Foreskin keratinocyte (primary cell): ENCODE measurements at places on chromosomes 4 and X. TPM values are rescaled to one million over a fixed set of nuclear protein-coding genes. Genes with fewer than 3 reads are reported as not detected.

DNA sequence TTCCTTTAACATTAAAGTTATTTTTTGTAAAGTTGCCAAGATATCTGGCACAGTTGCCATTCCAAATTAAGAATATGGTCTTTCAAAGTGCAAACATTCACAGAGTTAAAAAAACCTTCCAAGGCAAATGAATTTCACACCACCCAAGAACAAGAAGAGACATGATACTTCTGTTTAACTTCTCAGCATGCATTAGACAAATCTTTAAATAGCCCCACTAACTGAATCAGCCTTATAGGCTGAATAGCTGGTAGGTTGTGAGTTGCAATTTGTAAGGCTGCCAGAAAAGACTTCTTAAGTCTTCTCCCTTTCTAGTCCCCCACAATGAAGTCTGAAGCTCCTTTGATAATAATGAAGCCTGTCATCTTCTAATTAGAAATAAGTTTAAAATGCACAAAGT, 95.6 kb downstream of the MAPK10 start:
- peak; percentile 16 for DNase-seq

- no peak for DNase-seq
These were observed 197.3 kb upstream of the LNX1 start for GRCh38 chr4:53788621-53789020.

GRCh38 chr4:147809211-147809610, 77.3 kb downstream of the ARHGAP10 start:
- no peak for DNase-seq

- DNase-seq: no peak
These were observed 144.7 kb downstream of the QDPR start for GRCh38 chr4:17367201-17367600.

Gene RBMXL3
- total RNA-seq: not detected in 2 replicates

Gene CFP
- total RNA-seq: 0.11 and 0.20 TPM in 2 replicates

DNA sequence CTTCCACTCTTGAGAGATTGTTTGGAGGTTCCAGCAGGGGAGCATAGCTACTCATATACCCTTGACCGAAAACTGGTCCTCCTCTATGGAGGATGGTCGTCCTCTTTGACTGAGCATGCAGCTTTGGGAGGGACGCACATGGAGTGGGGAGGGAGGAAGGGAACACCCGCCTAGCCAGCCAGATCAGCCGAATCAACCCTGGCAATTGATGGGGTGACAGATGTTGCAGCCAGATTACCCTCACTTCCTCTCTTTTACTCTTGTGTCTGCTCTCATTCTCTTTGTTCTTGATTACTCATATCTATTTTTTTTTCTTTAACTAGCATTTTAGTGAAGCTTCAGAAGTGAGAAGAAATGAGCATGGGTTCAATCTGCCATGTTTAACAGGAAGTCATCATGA, 19.6 kb downstream of the MGST2 start:
- no peak for DNase-seq

DNA sequence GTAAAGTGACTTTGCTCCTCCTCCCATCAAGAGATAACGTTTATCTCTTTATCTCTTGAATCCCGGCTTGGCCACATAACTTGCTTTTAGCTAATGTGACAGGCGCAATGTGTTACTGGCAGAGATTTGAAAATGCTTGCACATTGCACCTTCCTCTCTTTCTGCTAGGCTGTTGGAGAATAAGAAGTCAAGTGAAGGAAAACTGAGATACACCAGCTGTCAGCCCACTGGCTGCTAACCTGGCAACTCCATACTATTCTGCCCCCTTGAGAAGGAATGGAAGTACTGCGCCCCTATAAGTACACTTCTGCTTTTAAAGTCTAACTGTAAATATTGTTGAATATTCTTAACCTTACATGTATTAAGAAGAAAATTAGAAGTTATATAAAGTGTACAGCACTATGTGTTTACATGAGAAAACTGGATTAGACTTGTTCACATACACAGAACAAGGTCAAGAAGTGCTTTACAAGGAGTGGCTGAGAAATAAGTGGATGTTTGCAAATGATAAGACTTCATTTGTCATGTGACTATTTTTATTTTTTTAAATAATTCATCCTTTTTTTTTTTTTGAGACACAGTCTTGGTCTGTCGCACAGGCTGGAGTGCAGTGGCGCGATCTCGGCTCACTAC, 424.5 kb upstream of the CTSO start:
- no peak for DNase-seq

Gene SOX3
- total RNA-seq: not detected in 2 replicates

Gene MAGEA2
- total RNA-seq: not detected in 2 replicates

GRCh38 chr4:182881914-182882313, 35.3 kb downstream of the DCTD start:
- no peak for DNase-seq

- no peak for DNase-seq
These were observed 149.4 kb downstream of the TSPAN5 start for GRCh38 chr4:98508829-98509598.

Gene GABRE
- total RNA-seq: 8.3 and 9.8 TPM in 2 replicates

Gene GYPB
- not detected in 2 replicates for total RNA-seq

Gene ADGRG4
- total RNA-seq: not detected in 2 replicates

DNA sequence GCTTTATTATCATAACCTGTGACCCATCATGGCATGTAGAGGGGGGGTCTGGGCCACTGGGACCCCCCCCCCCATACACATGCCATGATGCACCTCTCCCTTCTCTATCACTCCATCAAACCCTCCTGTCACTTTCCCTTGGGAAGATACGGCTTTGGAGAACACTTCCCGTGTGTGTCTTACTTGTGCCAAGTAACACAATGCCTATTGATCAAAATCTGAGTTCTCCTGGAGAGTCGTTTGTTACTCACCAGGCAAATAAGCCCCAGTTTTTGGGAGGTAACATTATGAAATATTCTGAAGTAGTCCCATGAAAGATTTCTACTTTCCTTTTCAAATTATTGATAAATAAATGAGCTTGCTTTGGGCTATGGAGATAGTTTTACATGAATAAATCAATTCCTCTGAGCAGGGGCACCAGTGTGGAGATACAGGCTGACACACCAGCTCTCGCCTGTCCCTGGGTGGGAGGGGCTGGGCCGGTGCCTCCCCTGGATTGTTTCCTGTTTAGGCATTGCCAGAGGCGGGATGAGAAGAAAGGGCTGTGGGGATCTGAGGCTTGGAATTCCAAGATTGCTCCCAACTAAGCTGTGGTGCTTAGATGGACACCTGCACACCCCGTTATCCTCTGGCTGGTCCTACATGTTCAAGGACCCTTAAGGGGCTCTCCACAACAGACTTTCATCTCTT, 63.2 kb upstream of the WWC2 start:
- DNase-seq: no peak

Gene CYTL1
- total RNA-seq: 0.42 TPM in 1 of 2 replicates, not detected in the other

Gene FAM9C
- total RNA-seq: not detected in 2 replicates

- DNase-seq: no peak
These were observed 1.7 kb upstream of the PPP2R2C start for GRCh38 chr4:6474053-6474568.
